Bronchial epithelial cell (primary cell): ENCODE measurements at places on chromosomes 3 and 15.

DNA sequence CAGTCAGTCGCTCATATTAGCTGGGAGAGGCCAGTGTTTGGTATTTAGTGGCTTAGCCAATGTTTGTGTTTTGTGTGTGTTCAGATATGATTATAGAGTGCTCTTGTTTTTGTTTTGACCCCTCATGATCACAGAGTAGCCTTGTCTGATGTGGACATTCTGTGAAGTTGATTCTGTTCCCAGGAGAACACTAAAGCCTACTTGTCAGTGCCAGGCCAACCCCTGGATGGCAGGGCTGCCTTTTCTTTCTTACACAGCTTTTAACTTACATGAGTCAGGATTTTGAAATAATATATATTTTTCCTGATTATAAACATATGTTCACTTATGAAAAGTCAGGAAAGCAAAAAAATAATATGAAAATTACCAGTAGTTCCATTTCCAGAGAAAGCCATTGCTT lies 11.9 kb downstream of the CFAP161 start:
- no peak for DNase-seq

DNA sequence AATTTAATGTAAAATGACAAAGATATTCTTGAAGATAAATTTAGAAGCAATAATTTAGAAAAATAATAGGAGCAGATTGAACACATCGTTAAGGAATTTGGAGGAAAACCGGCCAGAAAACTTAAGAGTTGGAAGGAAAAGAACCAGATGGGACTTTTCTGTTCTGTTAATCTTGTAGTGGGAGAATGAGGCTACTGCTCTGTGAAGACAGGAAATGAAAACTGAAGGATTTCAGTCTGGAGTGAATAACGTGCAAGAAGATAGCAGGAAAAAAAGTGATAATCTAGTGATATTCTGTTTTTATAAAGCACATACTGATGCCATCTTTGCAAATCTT lies 74.2 kb downstream of the DPPA2 start:
- no peak for DNase-seq

DNA sequence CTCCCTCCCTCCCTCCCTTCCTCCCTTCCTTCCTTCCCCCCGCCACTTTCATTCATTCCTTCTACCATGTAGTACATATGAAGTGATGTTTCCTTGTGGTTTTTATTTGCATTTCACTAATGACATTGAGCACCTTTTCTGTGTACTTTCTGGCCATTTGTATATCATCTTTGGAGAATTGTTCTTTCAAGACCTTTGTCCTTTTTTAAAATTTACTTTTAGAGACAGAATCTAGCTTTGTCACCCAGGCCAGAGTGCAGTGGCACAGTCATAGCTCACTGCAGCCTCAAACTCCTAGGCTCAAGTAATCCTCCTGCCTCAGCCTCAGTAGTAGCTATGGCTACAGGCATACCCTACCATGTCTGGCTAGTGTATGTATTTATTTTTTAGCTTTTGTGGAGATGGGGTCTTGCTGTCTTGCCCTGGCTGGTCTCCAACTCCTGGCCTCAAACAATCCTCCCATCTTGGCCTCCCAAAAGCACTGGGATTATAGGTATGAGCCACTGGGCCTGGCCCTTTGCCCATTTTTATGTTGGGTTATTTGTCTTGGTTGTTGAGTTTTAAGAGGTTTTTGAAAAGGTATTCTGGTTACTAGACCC lies 42.0 kb upstream of the CTDSPL2 start:
- no peak for DNase-seq

DNA sequence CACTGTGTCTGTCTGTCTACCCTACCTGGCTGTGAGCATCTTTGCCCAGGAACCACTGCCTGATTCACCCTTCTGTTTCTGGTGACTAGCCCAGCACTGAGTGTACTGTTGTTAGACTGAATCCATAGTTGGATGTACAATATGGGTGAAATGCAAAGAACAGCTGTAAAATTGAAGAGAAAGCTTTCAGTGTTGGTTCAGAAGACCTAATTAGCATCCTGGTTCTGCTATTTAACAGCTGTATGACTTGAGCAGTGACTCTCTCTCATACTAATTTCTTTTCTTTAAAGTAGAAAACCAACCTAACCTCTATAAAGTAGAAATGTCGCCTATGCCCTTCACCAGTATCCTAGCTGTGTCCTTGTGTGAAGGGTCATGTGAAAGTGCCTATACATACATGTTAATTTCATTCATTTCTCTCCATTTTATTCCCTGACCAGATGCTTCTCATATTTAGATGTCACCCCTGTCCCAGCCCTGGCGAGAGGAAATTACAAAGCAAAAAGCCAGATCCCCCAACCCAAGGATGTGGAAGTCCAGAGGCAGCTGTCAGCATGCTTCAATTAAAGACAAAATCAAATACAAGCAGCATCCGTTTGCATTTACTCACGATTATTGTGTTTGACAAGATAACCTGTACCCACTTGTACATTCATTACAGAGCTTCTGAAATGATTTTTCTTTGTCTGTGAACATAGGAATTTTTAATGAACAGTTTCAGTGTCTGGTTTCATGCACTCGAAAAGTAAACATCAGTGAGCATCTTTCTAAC lies 305.7 kb upstream of the ICE2 start:
- DNase-seq: no peak

DNA sequence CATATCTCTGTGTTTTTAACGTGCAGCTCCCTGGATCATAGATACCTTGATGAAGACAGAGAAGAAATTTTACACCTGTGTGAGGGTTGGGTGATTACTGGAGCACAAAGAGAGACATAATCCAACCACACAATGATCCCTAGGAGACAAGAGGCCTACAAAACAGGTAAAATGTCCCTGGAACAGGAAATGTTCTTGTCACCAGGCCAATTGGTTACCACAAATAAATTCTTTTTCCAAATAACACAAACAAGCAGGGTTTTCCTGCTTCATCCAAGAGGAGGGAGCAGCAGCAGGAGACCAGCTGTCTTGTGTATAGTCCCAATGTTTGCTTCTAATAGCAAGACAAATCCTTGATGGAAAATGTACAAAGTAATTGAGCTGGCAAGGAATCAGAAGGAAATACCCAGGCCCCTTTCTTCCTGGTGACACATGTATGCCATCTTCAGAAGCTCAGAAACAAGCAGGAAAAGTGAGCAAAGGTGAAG lies 1.4 kb downstream of the MGLL start:
- no peak for DNase-seq

GRCh38 chr15:98626153-98626552 lies 22.2 kb upstream of the IGF1R start:
- no peak for DNase-seq

GRCh38 chr3:157360044-157360443 lies 76.6 kb upstream of the PTX3 start:
- peak; percentile 85 for DNase-seq

GRCh38 chr15:31478702-31479221 lies 152.1 kb downstream of the KLF13 start:
- DNase-seq: no peak

GRCh38 chr3:141268306-141268705 lies 36.7 kb downstream of the PXYLP1 start:
- DNase-seq: no peak

DNA sequence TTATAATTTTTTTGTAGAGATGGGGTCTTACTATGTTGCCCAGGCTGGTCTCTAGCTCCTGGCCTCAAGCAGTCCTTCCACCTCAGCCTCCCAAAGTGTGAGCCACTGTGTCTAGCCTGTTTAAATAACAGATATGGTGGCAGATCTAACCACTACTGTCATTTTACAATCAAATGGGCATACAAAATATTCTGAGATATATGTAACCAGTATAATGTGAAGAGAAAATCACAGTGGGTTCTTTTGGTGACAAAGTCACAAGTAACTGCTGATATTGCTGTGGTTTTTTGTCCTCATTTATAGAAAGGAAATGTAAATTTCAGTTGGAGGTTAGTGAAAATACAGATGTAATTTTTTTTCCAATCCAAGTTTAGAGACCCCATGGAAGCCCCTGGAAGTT lies 58.6 kb upstream of the ARHGEF3 start:
- DNase-seq: no peak

- DNase-seq: no peak
Observed at GRCh38 chr3:49661281-49661680, 12.9 kb upstream of the APEH start.

DNA sequence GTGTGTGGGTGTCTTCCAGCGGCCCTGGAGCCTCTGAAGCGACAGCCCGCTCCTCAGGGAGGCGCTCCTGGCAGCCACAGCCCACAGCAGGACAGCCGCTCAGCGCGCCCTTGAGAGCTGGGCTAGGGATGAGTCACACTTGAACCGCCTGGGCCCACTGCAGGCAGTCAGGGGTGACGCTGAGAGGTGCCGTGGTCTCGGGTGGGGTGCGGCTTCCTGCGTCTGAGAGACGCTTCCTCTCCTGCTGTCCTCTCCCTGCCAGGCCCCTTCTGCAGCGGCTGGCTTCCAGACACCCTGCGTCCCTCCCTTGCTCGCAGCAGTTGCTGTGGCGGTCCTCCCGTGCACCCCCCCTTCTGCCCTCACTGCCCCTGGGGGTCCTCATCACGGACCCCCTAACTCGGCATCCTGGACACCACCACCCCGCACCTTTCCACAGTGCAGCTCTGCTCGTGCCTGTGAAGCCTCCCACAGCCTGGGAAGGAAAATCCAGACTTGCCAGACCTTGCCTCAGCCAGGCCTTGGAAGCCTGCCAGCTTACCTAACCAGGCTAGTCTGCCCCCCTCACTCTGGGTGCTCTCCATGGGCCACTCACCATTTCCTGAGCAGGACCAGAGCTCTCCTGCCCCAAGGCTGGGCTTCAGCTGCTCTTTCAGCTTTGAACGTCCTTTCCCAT lies 1.1 kb upstream of the SPTBN5 start:
- DNase-seq: peak; percentile 86

GRCh38 chr3:48460517-48460902 lies 14.0 kb downstream of the ATRIP start:
- DNase-seq: no peak

DNA sequence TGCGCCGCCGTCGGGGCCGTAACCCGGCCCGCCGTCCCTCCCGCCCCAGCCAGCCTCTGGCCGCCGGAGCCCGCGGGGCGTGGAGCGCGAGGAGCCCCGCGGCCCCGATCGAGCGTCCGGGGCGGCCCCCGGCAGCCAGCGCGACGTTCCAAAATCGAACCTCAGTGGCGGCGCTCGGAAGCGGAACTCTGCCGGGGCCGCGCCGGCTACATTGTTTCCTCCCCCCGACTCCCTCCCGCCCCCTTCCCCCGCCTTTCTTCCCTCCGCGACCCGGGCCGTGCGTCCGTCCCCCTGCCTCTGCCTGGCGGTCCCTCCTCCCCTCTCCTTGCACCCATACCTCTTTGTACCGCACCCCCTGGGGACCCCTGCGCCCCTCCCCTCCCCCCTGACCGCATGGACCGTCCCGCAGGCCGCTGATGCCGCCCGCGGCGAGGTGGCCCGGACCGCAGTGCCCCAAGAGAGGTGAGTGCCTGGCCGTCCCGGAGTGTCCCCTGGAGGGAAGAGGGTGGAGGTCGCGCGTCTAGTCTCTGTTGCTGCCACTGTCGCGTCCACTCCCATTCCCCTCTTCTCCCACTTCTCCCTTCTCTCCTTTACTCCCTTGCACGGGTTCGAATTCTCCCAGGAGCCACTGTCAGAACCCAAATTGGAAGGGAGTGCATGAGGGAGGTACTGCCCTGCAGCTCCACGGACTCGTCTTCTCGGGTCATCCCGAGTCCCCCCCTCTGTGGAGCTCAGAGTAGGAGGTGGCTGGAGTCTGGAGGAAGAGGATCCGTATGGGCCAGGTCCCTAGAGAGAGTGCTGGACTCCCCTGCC lies 585 bp downstream of the CSK start:
- DNase-seq: no peak

GRCh38 chr3:16359331-16359730 lies 94.3 kb downstream of the OXNAD1 start:
- DNase-seq: no peak

GRCh38 chr3:110323349-110323748 lies 748.3 kb upstream of the NECTIN3 start:
- no peak for DNase-seq

GRCh38 chr15:95600884-95601283 lies 729.6 kb upstream of the NR2F2 start:
- DNase-seq: no peak

DNA sequence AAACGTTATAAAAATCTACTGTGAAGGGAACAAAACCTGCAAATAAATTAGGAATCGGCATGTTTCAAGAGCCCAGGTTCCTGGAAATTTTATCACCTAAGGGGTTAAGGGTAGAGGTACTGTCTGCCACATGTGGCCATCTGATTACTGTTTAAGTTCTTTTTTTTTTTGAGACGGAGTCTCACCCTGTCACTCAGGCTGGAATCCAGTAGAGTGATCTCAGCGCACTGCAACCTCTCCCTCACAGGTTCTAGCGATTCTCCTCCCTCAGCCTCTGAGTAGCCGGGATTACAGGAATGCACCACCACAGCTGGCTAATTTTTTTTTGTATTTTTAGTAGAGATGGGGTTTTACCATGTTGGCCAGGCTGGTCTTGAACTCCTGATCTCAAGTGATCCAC lies 35.8 kb downstream of the UQCC5 start:
- DNase-seq: no peak

DNA sequence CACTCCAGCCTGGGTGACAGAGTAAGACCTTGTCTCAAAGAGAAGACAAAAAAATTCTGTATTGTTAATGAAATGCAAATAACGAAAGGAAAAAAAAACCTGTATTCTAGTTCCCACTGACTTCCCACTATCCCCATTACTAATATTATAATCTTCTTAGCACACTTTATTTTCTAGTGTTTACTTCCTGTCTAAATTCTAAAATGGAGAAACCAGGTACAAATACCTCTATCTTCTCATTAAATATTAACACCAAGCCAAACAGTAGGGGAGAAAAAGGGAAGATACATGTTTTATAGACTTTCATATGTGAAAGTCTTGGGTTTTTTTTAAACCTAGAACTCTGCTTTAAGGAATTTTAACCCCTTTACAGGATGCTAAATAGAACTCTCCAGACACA lies 55.3 kb upstream of the PLXND1 start:
- DNase-seq: no peak

GRCh38 chr15:76101655-76102054 lies 41.9 kb downstream of the TMEM266 start:
- DNase-seq: no peak

DNA sequence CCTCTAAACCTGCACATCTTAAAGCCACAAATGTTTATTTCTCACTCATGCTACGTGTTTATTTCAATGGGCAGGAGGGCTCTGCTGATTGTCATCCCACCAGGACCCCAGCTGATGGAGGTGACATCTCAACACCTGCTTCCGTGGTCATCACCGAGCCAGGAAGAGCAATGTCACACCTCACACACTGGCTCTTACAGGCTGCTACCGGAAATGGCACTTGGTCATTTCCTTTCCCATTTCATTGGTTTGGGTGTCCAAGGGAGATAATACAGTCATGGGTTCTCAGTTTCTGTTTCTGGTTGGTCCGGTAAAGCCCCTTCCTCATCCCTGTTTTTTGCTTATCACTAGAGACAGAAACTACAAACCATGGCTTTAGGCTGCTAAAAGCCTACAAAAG lies 41.9 kb downstream of the ABHD2 start:
- DNase-seq: no peak

- DNase-seq: no peak
Observed at GRCh38 chr3:23431764-23432163, 228.6 kb downstream of the UBE2E2 start.
